Epithelial cell of esophagus (primary cell): ENCODE measurements at places on chromosomes 6 and 20.

DNA sequence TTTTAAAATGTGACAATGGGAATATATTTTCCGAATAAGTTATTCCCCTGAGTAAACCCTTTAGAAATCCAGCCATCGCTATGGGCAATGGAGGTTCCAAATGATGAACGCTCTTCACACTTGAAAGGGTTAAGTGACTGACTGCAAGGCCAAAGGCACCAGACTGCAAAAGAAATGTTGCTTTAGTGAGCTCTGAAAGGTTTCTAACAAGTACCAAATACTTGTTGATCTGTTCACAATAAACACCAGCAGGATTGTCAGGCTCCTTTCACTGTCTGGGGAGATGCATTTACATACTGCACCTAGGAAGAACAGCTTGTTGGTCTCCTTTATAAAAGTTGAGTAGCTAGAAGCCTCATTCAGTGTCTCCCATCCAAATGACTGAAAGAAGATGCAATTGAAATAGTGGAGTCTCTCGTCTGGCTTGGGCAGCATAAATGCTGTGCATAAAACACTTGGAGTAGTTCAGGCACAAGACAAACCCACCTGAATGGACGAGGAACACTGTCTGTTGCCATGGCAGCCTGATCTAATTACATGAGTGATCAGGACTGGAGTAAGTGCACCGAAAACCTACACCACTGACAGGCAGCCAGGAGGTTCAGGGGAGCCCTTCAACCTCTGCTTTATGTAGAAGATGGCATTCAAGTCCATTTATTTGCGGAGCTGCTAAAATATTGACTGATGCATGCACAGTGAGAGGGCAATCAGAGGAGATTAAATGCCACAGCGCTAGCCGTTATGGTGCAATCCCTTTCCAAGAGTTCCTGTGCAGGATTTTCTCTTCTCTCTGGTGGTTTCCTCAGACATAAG is 2.9 kb downstream of the ATXN1 start:
- no peak for DNase-seq

- no peak for DNase-seq
These were observed 130.0 kb downstream of the FOXC1 start for GRCh38 chr6:1739680-1740079.

DNA sequence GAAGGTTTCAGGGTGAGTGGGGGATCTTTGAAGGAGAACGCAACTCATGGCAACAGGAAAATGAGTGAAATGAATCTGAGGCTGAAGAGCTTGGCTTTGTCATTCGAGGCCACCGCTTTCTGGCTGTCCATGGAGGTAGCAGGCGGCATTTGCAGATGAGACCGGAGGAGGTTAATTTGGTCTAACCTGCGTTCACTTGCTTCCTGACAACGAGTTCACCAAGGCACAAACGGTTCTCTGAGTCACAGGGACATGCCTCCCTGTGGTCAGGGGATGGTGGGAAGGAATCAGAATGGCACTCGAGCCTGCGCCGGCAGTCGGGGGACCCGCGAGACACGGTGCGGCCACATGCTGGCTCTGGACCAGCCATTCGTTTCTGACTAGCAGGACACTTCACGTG is 75.0 kb downstream of the IRF4 start:
- DNase-seq = no peak

DNA sequence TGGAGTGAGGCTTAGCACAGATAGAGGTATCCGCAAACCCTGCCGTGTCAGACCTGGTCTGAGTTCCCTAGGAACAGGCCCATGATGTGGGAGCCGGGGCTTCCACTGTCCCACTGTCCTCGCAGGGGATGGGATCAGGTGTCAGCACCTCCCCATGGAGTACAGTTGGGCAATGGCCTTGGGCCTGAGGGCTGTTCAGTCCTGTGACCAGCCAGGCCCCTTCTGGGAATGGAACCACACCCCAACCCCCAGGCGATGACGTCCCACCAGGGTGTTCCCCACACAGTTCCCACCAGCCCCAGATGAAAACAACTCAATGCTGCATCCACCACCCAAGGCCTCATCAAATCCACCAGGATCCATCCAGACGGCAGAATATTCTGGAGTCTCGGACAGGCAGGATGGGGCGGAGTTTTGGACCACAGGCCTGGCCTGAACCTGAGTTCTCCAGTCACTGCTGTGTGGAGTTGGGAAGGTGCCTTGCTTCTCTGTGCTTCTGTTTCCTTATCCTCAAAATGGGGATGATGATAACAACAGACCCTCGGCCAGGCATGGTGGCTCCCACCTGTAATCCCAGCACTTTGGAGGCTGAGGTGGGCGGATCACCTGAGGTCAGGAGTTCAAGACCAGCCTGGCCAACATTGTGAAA is 62.2 kb downstream of the UBE2V1 start:
- no peak for DNase-seq

GRCh38 chr6:36414481-36414880 is 27.0 kb upstream of the ETV7 start:
- no peak for DNase-seq

DNA sequence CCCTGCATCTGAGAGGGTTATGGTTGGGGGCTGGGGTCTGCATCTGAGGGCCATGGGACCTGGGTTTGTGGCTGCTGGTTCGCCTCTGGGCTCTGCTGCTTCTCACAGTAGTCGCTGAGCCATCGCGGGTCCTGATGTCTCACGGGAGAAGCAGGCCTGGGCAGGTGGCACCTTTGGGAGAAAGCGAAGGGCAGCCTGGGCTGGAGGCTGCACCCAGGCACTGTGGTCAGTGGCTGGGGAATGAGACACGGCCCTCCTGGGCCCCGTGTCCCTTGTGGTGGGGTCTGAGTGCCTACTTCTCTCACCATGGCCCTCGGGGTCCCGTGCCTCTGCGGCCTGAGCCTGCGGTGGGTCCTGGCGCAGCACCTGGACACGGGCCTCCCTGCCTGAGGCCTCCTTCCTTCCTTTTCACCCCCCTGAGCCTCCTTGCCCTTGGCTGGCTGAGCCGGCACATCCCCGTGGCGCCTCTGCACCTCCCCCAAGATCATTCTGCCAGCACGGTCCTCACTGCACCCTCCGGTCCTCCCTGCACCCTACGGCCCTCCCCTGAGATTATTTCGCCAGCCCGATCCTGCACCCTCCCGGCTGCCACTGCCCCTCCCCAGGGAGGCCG is 206.0 kb downstream of the ERMARD start:
- no peak for DNase-seq

- DNase-seq = no peak
These were observed 57.3 kb upstream of the TRAF3IP2 start for GRCh38 chr6:111662794-111663593.

- peak; percentile 98 for DNase-seq
These were observed 8.3 kb upstream of the PRND start for GRCh38 chr20:4713401-4713800.

DNA sequence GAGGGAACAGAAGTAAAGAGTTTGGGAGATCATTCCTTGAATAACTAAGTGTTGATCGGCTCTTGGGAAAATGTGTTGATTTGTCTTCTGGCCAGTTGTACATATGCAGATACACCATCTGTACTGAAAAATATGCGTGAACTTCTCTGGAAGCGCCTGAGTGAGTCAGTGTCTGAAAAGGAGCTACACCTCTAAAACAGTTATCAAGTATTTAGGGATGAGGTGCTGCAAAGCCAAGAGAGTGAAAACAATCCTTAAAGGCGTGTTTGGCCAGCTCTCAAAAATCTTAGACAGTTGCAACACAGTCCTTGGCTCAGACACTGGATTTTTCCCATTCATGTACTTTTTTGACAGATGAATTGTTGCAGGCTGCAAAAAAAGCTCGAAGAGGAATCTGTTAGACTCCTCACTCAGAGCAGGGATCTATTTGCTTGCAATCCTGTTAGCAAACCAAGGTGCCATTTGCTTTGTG is 61.3 kb downstream of the BMP6 start:
- DNase-seq = peak; percentile 37

DNA sequence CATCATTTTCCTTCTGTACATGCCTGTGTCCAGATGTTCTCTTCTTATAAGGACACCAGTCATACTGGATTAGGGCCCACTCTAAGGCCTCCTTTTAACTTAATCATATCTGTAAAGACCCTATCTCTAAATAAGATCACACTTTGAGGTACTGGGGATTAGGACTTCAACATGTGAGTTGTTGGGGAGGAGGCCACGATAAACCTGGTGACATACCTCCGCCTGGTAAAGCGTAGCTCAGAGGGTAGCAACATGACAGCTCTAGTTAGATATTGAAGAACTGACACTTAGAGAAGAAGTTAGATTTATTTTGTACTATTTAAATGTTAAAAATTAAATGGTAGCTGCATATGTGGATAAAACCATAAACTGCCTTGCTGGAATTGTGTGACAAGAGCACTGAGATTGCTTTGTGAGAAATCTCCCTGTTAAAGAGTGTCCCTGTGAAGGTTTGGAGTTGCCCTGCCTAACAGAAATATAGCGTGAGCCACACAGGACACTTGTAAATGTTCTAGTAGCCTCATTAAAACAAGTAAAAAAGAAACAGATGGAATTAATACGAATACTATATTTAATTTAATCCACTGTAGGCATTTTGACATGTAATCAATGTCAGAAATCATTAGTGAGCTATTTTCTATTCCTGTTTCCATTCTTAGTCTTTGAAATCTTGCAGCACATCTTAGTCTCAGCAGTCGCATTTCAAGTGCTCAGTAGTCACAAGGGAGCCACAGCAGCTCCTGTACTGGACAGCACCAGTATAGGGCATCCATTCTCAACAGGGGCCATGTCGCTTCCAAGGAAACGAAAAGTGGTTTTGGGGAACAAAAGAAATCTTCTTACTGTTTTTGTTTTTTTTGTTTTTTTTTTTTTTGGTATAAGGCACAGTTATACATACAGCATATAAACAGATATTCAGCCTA is 13.4 kb downstream of the PLCB1 start:
- DNase-seq = no peak

- peak; percentile 38 for DNase-seq
These were observed 43.3 kb downstream of the IRAK1BP1 start for GRCh38 chr6:78910591-78911171.

GRCh38 chr6:90086517-90086916 is 192.2 kb downstream of the GJA10 start:
- DNase-seq = peak; percentile 96

- DNase-seq = no peak
These were observed 163.3 kb upstream of the SNX9 start for GRCh38 chr6:157659536-157660271.

DNA sequence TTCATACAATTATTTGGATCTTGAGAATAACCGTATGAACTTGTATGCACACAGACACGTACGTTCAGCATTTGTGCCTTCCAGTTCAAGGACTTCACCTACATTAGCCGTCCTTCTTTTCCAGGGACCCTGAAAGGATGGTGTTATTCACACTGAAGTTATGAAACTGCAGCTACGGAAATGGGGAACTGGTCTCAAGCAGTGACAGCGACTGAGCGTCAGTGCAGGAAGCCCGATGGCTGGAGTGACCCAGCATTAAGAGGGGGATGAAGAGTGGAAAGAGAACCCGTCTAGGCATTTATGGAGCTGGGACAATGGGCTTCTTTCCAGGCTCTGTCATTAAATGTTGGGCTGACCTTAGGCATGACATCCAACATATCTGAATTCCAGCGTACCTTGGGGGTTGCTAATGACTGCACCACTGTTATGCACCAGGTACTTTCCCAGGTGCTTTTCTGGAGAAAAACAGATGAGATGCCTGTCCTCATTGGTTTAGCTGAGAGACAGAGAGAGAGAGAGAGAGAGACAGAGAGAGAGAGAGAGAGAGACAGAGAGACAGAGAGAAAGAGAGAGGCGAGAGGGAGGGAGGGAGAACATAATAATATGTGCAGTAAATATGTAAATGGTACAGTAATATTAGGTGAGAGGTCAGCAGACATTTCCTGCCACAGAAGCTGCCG is 204.7 kb upstream of the EXOC2 start:
- DNase-seq = no peak

GRCh38 chr6:158783167-158783450 is 36.1 kb downstream of the EZR start:
- DNase-seq = no peak

DNA sequence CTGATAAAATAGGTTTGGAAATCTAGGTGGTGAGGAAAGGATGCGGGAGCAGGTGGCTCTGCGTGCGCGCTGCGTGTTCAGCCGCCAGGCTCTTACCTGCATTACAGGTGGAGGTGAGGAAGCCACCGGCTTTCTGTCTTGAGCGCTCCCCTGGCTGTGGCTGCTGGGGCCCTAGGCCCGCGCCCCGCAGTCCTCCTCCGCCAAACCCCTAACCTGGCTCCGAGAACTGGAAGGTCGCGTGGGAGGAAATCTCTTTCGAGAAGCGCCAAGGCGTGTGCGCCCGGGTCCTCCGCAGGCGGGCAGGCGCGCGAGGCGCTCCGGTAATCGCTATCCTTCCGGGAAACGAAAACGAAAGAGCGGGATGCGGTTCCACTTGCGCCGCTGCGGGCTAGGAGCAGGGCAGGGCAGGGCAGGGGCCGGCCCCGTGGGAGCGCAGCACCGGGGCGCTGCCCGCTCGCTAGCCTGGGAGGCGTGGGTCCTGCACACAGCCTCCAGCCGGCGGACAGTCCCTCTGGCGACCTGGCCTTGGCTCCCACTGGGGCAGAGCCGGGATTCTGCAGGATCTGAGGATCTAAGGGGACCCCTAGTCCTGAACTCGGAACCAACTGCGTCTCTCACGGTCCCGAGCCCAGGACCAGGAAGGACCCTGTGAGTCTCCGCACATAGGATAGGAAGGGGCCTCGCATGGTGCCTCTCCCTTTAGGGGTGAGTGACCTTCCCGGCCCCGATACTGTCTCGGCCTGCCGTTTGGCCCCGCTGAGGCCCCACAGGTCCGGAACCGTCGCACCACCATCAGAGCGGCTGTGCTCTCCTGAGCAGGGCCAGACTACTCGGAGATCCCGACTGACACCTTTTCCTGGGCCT is at the start of gene ETV7:
Gene ETV7, minus strand, starts transcription at position 230 of the 864 bp plus-strand sequence. Its CDS starts 128 bp downstream, at position 102.
- DNase-seq = peak; percentile 33

DNA sequence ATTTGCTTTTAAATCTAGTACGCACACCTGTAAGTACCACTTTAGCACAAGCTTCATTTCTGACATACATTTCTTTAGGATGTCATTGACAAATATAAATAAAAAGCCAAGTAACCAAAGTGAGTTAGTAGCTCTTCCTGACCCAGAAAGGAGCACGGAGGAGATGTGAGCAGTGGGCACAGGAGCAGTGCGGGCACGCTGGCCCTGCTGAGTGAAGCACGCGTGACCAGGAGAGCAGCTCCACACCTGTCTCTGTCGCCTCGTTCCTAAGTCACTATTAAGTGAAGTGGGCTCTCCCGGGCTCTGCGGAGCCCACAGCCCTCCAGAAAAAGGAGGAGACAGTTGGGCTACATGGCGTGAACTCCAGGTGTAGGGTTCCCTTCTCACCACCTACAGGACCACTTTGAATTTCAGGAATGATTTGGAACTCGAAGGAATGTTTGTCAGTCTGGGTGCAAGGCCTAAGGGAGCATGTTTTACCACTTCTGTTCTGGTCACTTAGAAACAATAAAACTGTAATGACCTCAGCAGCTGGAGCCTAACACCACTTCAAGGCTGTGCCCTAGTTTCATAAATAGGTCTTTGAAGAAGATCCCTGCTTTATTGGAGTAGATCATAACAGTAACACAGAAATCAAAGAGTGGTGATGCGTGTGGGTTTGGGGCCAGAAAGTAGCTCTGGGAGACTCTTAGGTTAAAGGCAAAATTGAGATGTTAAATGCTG is 95.9 kb downstream of the FAM120B start:
- DNase-seq = no peak

- no peak for DNase-seq
These were observed 276.3 kb downstream of the CD83 start for GRCh38 chr6:14393910-14394309.
